ENCODE measurements at places on chromosomes 2 and 18.
A peak's percentile ranks its signal among the peaks of the same experiment; 100 is the strongest.

- no peak for DNase-seq
Measured at GRCh38 chr2:241096979-241097378, 5.1 kb downstream of the MTERF4 start.

DNA sequence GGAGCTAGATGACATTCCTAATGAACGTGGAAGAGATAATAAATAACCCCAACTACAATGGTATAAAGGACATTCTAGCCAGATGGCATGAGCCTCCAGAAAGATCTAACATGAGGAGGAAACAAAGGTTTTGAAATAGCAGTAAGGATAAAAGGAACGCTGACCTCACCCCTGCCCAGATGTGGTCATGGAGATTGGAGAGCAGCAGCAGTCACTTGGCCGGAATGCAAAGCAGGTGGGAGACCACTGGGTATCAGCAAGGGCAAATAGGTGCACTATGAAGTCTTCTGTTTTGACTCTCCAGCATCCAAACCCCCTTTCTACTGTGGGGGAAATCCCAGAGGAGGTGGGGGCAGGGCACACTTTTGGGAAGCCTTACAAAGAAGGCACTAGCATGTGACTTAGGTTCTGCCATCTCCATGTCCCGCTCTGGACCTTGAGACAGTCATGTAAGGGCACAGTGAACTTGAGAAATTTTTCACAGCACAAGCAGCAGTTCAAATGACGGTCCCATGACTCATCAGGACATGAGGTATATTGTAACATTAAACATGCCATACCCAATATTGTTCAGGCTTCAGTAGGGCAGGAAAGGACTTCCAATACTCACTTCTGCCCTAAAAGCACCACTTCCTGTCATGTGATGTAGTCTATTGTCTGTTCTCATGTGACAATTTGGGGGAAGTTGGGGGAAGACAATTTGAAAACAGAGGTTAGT is 55.2 kb downstream of the METTL4 start:
- DNase-seq = peak; percentile 75

DNA sequence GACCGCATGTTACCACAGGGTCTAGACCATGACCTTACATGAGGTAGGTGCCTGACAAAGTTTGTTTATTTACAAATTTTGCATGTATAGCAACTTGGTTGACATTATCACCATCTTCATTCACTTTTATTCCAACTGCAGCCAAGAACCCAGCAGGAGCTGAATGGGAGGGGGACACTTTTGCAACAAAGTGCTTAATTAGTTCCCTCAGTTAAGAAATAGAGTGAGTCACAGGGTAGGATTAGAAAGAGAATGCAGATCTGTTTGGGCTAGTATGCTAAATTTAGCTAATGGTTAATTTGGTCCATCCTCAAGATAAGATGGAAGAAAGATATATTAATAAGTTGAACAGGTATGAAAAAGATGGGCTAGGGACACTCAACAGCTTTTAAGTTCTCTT is 678.9 kb downstream of the ARHGAP15 start:
- DNase-seq = no peak

- DNase-seq = no peak
Measured at GRCh38 chr18:58806826-58807714, 57.6 kb upstream of the ZNF532 start.

- no peak for DNase-seq
Measured at GRCh38 chr2:197328461-197328860, 17.9 kb upstream of the ANKRD44 start.

DNA sequence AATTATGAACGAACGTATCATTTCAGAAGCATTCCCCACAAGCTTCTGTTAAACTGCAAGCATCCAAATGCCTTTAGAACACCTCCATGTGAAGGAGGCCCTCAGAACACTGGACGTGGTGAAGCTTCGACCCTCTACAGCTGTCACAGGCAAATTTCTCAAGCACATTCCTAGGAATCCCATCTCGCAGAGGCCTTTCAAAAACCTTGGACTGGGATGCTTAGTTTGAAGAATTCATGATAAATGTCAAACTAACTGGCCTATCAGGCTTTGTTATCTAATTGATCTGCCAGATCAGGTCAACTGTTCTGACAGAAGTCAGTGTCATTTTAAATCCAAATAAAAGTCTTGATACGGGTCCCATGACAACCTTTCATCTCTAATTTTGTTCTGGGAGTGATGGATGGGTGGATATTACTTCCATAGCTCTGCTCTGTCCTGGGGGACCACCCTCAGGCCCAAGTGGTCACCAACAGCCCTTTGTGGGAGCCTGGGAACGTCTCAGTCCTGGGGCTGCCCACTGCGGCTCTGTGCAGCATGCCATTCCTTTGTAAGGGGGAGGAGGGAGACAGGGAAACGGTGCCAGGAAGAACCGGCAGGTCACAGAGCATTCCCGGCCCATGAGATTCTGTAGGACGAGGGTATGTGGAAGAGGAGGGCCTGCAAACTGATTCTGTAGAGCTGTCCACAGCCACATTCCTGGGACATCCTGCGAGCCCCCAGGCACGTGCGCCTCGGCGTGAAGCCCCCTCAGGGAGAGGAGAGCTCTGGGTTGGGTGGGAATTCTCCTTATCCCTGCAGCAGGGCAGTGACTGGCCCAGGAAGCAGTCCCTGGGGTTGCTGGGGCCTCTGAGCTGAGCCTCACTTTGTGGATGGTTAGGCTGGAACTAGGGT is 59.1 kb upstream of the PXDN start:
- no peak for DNase-seq

- peak; percentile 66 for DNase-seq
Measured at GRCh38 chr18:54127759-54128378, 96.6 kb downstream of the MBD2 start.

DNA sequence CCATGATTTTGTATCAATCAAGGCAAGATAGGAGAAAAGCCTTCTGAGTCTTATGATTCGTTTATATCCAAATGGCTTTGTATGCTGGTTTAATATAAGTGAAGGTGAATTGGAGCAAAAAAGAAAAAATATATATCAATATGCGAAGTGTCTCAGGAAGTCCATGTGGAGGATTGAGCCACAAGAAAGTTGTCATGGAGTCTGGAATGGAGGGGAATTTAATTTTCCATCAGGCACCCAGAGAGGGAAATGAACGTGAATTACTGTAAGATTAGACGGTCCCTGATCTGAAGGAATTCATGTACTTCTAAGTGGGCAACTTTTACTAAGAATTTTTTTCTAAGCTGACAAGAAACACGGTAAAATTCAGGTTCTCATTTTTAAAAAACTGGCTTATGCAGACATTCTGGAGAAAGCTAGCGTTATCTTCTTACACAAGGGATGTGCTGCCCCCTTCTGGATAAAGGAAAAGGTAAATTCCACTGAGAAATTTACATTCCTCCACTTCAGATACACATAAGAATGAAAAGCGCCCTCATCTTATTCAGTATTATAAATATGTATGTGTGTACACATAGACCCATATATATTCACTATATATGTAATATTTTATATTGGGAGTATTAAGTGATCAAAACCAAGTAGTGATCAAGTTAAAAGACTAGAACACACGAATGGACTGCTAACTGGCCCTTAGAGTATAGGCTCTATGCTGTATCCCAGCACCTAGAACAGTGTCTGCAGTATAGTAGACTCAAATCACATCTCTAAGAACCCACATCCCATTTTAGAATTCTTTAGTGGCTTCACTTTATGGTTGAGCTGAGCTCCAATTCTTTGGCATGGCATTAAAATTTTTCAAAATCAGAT is 289.0 kb upstream of the TFPI start:
- DNase-seq = peak; percentile 46

- no peak for DNase-seq
Measured at GRCh38 chr2:159941729-159942128, 120.7 kb downstream of the PLA2R1 start.

GRCh38 chr2:32949260-32949659 is 2.5 kb downstream of the LTBP1 start:
- no peak for DNase-seq

DNA sequence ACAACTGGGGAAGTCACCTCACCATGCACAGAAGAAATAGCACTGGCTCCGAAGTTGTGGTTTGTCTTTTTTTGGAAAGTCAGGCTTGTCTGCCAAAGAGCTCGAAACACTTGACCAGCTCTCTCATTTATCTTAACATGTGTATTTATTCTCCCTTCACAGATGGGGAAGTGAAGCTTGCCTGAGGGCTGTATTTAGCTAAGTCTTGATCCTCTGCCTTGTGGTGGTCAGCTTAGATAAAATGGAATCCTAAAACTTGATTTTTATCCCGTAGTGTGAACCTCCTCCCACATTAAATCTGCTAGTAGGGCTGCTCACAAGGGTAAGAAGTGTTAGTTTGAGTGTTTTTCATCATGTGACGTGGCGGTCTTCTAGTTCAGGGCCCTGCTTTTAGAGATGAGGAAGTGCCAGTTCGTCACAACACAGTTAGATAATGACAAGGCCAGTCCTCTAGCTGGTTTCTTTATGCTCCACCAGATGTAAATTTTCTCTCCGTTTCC is 89.7 kb downstream of the TMEM247 start:
- DNase-seq = peak; percentile 92

GRCh38 chr2:124112206-124112605 is 87.1 kb downstream of the CNTNAP5 start:
- no peak for DNase-seq

GRCh38 chr2:10137053-10137843 is 14.7 kb downstream of the RRM2 start:
- DNase-seq = no peak

GRCh38 chr18:39305766-39306165 is 1740.2 kb upstream of the CELF4 start:
- no peak for DNase-seq

DNA sequence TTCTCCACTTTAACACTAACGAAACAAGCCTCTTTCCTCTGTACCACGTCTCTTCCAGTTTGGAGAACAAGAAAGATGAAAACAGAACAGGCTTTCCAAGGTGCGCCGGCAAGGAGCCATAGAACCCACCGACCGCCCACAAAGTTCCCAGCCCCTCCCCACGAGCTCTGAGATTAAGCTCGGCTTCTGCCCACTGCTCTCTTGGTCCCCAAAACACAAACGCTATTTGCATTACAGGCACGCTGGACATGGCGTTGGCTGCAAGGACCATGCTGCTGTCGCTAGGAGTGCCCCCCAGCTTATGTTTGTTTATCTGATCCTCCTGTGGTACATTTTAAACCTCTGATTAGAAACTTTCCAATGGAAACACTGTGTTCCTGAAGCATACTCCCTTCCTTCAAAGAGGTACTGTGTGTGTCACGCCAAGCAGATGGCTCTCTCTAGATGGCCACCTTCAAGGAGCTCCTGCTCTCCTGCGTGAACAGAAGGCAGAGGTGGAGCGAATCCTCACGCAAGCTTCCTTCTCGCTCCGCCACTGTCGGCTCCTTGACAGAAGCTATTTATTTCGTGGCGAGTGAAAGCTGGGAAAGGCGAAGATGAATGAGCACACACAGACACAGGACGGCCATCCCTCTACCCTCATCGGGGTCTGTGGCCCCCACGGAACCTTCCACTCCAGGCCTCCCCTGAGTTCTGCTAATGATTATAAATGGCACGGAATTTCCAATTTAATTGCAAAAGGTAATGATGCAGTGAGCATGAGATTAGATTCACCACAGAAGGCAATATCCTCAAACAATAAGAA is 166.2 kb downstream of the EIPR1 start:
- no peak for DNase-seq

DNA sequence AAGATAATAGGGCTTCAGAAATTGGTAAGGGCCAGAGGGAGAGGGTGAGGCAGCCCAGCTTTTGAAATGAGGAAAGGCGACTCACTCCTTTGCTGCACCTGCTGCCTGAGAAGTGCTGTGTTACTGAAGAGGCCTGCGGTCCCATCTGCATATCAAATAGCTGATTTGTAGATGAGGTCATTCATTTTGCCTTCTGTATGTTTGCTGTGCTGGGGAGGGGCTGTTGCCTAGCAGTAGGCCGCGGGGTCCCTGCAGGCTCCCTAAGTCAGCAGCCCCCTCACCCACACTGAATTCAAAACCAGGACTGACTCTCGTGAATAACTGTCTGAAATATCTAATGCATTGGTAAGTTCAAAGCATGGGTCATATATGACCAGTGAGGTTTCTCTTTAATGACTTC is 377.2 kb downstream of the SOX11 start:
- DNase-seq = no peak

GRCh38 chr2:80141007-80141726 is 163.4 kb downstream of the LRRTM1 start:
- DNase-seq = no peak

DNA sequence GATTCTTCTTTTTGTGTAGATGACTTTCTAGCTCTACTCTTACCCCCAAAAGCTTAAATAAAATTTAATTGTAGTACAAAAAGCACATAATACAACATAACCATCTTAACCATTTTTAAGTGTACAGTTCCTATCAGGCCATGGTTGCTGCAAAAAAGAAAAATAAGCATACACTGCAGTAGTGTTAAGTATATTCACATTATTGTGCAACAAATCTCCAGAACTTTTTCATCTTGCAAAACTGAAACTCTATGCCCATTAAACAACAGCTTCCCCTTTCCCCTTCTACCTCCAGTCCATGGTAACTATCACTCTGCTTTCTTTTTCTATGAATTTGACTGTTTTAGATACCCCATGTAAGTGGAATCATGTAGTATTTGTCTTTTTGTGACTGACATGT is 18.1 kb downstream of the PPM1B start:
- DNase-seq = no peak

DNA sequence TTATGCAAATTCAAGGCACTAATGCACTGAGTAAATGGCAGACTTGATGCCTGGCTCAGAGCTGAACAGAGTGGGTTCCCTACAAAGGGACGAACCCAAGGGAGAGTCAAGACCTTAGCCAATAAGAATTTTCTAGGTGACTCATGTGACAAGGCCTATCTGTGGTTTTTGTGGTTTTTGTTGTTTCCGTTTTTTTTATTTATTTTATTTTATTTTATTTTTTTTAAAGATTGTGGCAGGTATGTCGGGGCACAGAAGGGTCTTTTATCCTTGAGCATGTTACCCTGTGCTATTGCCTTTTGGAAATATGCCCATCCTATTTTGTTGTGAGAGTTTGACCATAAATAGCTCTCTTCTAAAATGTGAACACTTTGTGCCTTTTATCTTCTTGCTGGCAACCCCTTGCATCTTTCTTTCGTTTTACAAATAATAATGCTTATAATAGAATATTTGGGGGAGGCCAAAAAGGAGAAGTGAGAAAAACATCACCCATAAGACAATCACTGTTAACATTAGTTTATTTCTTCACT is 113.4 kb upstream of the AQP4 start:
- no peak for DNase-seq

DNA sequence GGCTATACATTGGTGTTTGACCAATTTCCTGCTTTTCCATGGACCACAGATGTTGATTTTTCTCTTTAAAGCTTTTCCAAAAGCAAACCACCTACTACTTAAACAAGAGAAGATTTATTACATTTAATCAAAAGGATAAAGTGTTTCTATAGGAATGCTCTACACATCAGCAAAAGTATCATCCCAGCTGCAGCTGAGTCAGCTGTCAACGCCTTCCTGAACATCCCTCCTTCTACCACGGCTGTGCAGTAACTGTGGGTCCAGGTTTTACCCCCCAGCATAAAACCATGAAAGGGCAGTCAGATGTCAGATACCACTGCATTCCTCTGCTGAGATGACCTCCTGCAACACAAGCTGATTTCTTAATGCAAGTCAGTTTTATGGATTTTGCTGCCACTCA is 524.5 kb upstream of the MEX3C start:
- no peak for DNase-seq

- DNase-seq = no peak
Measured at GRCh38 chr2:35343135-35343534, 1012.4 kb upstream of the CRIM1 start.

GRCh38 chr18:74380916-74381315 is 65.3 kb downstream of the C18orf63 start:
- DNase-seq = no peak
